Tibial nerve (tissue), 4 donors: ENCODE measurements at places on chromosomes 1 and 21.

DNA sequence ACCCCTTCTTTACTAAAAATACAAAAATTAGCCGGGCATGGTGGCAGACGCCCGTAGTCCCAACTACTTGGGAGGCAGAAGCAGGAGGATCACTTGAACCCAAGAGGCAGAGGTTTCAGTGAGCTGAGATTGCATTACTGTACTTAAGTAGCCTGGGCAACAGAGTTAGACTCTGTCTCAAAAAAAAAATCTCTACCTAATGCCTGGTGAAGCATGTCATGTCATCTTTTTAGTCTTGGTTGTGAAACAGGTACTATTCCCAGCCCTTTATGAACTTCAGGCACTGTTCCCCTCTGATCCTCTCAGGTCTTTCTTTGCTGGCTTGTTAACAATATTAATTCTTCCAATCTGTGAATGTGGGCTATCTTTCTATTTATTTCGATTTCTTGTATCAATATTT is 22.1 kb downstream of the PRRC2C start:
- DNase-seq = no peak

GRCh38 chr1:201145816-201146215 is 8.5 kb downstream of the TMEM9 start:
- no peak for DNase-seq

GRCh38 chr1:227558732-227559262 is 4.6 kb upstream of the ZNF678 start:
- no peak for DNase-seq

- DNase-seq = no peak
Measured at GRCh38 chr1:110348771-110349170, 9.6 kb downstream of the RBM15 start.

DNA sequence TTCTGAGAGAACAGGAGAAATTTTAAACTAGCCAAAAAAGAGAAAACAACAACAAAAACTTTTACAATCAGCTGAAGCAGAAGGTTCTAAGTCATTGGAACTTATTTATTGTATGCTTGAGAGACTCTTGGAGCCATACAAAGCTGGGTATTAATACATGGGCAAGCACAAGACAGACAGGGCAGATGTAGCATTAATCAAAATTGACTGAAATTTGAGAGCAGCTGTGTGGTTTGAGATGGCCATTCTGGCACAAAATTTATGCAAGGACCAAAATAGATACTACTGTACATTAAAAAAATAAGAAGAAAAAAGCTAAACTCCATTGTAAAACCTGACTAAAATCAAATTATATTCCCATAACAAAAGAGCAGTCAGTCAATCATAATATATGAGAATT is 892.5 kb downstream of the PLA2G4A start:
- no peak for DNase-seq
